ENCODE measurements at places on chromosomes 13 and 19.

- no peak for DNase-seq
Observed at GRCh38 chr13:94947392-94947791, 235.0 kb upstream of the SOX21 start.

GRCh38 chr13:20497006-20497775 lies 28.5 kb downstream of the CRYL1 start:
- DNase-seq = no peak

GRCh38 chr13:93963266-93964145 lies 516.0 kb downstream of the DCT start:
- no peak for DNase-seq

DNA sequence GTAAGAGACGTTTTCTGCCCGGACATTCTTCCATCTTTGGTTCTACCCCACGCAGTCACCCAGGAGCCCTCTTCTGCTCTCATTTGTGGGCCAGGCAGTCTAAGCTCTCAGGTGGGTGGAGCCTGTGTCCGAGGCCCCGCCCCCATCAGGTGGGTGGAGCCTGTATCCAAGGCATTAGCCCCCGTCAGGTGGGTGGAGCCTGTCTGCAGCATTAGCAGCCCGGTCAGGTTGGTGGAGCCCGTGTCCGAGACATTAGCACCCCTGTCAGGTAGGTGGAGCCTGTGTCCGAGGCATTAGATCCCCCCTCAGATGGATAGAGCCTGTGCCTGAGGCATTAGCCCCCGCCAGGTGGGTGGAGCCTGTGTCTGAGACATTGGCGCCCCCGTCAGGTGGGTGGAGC lies 45.5 kb upstream of the C13orf46 start:
- DNase-seq = no peak

GRCh38 chr19:37955986-37956385 lies 49.0 kb downstream of the SIPA1L3 start:
- no peak for DNase-seq

GRCh38 chr13:84479656-84480055 lies 597.4 kb upstream of the SLITRK1 start:
- no peak for DNase-seq

GRCh38 chr13:29674532-29674931 lies 79.0 kb upstream of the SLC7A1 start:
- DNase-seq = no peak

DNA sequence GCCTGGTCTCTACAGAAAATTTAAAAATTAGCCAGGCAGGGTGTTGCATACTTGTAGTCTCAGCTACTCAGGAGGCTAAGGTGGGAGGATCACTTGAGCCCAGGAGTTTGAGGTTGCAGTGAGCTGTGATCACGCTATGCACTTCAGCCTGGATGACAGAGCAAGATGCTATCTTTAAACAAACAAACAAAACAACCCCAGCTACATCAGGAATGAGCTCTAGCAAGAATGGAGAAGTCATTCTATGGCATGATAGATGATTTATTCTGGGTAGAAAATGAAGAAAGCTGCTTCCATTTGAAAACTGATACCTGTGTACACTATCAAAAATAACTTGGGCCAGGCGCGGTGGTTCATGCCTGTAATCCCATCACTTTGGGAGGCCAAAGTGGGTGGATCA lies 15.8 kb upstream of the SHISA2 start:
- DNase-seq = no peak

DNA sequence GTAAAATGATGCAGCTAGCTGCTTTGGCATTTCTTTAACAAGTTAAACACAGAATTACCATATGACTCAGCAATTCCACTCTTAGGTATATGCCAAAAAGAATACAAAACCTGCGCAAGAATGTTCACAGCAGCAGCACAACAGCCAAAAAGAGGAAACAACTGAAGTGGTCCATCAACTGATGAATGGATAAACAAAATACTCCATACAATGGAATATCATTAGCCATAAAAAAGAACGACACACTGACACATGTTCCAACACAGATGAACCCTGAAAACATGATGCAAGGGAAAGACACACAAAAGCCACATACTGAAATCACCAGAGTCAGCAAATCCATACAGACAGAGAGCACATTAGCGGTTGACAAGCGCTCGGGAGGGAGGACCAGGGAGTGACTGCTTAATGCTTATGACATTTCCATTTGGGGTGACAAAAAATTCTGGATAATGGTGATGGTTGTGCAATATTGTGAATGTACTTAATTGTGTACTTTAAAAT lies 3.0 kb downstream of the PCID2 start:
- DNase-seq = no peak

DNA sequence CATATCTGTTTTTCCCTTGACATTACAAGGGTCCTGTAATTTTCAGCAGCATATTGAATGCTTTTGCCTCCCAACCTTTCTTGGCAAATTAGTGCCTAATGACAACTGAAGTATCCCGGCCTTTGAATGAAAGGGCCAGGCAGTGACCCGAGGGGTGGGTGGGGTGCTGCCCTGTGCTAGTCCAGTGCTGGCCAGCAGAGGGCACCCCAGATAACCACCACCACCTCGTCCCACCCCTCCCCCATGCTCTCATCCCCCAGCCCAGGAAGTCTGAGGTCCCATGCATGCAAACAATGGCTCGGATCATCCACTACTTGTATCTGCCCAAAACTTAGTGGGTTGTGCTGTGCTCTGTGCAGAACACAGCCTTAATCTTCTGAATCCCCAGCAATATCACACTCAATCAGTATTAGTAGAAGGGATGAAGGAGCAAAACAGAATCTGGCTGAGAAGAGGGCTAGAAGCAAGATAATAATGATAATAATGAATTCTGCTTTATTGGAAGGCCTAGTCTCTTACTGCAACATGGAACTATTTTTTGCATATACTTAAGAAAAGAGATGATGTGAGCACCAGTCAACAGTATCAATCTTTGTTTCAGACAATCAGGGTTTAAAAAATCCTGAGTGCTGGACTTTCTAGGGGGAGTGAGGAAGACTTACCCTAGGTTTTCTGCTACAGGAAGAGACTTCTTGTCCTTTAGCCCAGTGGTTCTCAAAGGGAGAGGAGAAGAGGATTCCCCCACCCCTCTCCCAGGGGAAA lies 3.8 kb downstream of the ATP12A start:
- peak; percentile 14 for DNase-seq

DNA sequence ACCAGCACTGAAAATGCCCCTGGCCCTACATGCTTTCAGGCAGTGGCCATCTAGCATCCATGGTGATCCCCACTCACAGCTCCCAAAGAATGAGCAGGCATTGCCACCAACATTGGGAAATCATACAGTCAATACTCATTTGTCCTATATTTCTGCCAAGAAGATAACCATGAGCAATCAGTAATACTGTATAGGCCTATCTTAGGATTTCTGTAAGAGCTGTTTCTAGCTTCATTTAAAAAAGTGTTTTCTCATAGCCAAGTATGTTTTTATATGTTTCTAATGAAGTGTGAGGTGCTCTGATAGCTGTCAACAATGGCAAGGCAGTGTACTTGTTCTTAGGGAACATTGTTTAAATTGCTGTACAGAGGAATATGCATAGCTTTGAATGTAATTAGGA lies 428.7 kb downstream of the FGF9 start:
- no peak for DNase-seq

DNA sequence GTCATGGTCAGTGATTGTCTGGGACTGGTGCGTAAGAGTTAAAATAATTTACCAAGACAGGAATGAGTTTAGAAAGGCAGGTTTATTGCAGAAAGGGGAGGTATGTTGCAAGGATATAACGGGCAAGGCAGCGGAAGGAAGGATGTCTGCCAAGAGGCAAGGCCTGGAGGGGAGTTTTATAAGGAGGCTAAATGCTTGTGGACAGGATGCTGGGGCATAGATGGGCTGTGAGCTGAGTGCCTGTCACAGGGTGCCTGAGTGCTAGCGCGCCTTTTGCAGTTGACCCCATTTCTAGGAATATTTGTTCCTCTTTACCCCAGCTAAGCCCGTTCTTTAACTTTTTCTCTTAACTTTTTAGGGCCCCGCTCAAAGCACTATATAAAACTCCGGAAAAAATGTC lies 58.7 kb downstream of the TEX26 start:
- no peak for DNase-seq

DNA sequence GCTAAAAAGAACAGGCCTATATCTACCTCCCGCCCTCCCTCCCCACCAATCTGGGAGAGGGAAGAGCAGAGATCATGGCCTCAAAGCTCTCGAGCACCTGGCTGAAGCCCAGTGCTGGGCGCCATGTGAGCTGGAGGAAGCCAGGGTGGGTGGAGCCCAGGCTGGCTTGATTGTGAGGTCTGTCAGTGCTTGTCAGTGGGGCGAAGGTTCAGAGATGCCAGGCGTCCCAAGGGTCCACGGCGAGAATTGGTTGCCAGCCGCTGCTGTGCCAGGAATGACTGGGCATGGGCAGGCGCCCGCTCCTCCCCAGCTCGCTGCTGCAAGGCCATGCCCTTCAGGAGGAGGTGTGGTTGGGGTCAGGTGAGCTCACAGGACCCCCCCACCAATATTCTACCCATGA lies 11.5 kb downstream of the BEST2 start:
- no peak for DNase-seq

- no peak for DNase-seq
Observed at GRCh38 chr19:49224879-49225278, 67.3 kb downstream of the TRPM4 start.

- no peak for DNase-seq
Observed at GRCh38 chr13:28530729-28531076, 35.8 kb upstream of the FLT1 start.

GRCh38 chr19:14048443-14049153 lies 13.3 kb downstream of the PALM3 start:
- peak; percentile 20 for DNase-seq

- DNase-seq = no peak
Observed at GRCh38 chr19:10724573-10725071, 6.7 kb downstream of the DNM2 start.

GRCh38 chr19:14115756-14116155 lies 1.8 kb downstream of the PRKACA start:
- DNase-seq = no peak

DNA sequence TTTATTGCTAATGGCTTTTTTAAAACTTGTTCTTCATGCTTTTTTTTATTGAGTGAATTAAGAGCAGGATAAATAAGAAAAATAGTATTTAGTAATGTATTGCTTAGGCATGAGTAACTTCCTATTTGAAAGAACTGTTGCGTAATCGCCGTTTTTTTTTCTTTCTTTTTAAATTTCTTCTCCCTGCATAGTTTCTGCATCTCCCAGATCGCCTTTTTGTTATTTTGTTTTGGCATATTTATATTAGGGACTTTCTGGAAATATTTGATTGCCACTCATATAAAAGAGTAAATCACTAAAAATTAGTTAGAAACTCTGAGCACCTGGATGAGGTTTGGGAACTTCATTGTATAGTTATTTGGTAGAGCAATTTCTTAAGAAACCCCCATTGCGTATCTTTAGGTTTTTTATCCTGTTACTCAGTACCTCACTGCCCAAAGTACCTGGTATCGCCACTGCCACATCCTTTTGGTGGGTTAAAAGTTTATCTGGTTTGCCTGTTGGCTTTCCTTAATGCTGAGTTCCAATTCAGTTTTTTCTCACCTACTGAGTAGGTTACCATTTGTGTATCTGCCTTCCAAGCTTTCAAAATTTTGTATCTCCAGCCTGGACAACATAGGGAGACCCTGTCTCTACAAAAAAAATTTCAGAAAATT lies 36.2 kb upstream of the LPAR6 start:
- peak; percentile 55 for DNase-seq

DNA sequence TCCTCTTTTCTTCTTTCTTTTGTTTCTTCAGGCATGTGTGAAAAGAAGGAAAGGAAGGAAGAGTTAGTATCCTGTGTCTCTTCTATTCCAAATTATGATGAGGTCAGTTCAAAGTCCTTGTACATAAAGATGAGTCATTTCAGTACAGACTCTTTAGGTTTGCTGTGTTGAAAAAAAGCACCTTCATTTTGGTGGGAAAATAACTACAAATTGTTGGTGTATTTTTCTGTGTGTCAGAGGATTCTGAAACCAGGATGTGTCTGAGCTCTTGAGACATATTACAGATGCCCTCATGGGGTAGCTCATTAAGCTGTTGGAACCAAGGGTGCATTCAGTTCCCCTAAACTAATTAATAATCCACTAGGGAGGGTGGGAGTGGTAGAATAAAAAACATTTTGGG lies 5.8 kb upstream of the HSPH1 start:
- no peak for DNase-seq

GRCh38 chr13:30735025-30735871 lies at the start of gene ALOX5AP:
ALOX5AP (plus strand) TSS chr13:30735543; CDS start chr13:30735606, 63 bp downstream.
- DNase-seq = peak; percentile 69

- no peak for DNase-seq
Observed at GRCh38 chr13:76713280-76713679, 172.9 kb downstream of the KCTD12 start.

- no peak for DNase-seq
Observed at GRCh38 chr13:110306340-110306959, 507 bp downstream of the COL4A1 start.

GRCh38 chr19:52535771-52536447 lies 8.4 kb downstream of the ZNF808 start:
- peak; percentile 66 for DNase-seq

DNA sequence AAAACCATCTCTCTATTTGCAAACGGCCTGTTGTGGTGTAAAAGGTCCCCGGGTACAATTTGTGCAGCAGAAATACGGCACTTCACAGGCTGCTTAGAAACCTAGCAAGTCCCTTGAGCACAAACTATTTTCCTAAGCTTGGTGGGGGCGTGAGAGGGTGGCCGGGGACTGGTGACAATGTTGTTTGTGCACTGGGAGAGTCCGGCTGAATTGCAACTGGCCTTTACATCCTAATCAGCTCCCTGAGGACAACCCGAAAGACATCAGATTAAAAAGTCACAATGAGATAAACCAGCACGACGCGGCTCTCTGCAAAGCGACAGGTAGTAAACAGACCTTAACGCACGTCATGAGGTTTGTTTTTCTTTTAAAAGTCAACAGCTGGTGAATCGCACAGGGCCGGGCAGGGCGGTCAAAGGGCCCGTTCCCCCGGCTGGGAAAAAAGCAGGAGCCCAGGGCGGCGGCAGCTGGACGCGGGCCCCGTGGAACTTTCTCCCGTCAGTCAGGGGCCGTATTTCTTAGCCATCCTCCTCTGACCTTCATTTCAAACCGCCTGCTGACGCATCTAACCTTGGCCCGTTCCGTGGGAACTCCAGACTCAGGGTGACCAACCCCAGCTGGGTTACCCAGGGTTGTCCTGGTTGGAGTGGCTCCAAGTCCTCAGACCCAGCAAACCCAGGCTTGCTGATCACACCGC lies 112.3 kb downstream of the GADD45B start:
- no peak for DNase-seq

- no peak for DNase-seq
Observed at GRCh38 chr13:72728290-72728605, 525 bp downstream of the BORA start.

- DNase-seq = no peak
Observed at GRCh38 chr19:5682107-5682482, 1.3 kb downstream of the HSD11B1L start.

GRCh38 chr19:6887316-6887715 lies at the start of gene ADGRE1:
ADGRE1 (plus strand) TSS chr19:6887579; CDS start chr19:6887609, 30 bp downstream.
- DNase-seq = no peak

GRCh38 chr19:28504139-28504538 lies 708.8 kb downstream of the UQCRFS1 start:
- DNase-seq = no peak

DNA sequence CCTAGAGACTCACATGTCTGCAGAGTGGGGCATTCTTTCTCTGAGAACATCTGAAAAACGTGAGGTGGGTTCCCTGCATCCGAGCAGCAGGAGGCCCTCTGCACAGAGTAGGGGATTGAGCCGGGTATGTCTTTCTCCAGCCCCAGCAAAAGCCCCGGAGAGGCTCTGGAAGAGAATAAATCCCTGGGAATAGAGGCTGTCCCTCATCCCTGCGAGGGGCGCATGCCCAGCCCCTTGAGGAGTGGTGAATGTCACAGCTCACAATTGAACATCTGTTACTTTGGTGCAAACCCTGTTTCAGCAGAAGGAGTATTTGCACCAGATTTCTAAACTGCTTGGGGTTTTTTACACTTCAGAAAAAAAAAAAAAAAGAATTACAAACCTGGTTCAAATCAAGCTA lies 164.6 kb downstream of the FGF14 start:
- no peak for DNase-seq

All from KG1 (cell line).